ENCODE measurements at places on chromosomes 16 and 17.

- DNase-seq: no peak
Measured at GRCh38 chr17:73365906-73366623, 54.3 kb upstream of the CDC42EP4 start.

GRCh38 chr17:19805006-19805405 is 56.9 kb upstream of the ALDH3A1 start:
- no peak for DNase-seq

GRCh38 chr16:15032547-15033308 is 23.1 kb downstream of the NTAN1 start:
- peak; percentile 42 for DNase-seq

DNA sequence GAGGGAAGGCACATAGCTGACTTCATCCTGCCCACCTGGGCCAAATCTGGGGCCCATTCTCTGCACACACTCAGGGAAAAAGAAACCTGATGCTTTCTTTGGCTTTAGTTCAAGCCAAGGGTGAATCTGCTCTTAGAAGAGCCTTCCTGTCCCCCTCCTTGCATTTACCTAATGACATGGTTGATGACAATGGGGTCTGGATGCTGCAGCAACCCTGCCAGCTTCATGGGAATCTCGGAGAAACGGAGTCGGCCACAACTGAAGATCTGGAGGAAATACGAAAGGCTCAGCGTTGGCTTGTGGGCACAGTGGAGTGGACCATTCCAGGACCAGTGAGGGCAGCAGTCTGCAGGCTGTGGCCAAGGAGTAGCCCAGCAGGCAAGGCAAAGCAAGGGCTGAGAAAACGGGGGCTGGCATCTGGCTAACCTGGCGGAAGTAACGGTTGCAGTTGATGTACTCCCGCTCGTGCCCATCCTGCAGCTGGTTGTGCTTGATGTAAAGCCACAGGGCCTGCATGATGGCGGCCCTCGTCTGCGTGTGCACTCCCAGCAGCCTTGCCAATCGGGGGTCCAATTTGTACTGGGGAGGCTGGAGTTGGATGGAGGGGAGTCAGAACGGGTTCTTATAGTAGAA is 6.4 kb upstream of the FTSJ3 start:
- DNase-seq: no peak

GRCh38 chr17:71757956-71758355 is 362.9 kb upstream of the SOX9 start:
- no peak for DNase-seq

DNA sequence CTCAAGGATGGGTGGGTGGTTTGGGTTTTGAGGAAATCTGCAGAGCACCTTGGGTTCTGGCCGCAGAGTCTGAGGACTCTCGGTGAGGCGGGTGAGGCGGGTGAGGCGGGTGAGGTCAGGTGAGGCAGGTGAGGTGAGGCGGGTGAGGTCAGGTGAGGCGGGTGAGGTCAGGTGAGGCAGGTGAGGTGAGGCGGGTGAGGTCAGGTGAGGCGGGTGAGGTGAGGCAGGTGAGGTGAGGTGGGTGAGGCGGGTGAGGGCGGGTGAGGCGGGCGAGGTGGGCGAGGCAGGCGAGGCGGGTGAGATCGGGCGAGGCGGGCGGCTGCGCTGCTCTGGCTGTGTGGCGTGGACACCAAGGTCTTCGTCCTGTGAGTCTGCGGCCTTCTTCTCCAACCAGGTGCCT is 24.1 kb upstream of the RPL13 start:
- no peak for DNase-seq

DNA sequence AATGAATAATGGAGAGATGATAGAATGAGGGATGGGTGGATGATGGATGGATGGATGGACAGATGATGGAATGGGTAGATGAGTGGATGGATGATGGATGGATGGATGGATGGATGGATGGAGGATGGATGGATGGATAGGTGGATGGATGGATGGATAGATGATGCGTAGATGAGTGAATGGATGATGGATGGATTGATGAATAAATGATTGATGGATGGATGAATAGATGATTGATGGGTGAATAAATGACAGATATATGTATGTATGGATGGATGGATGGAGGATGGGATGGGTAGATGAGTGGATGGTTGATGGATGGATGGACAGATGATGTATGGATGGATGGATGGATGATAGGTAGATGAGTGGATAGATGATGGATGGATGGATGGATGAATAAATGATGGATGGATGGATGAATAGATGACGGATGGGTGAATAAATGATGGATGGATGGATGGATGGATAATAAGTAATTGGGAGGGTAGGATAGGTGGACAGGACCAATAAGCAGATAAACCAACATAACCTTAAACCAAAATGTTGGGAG is 7.9 kb downstream of the TRPV3 start:
- no peak for DNase-seq

- DNase-seq: no peak
Measured at GRCh38 chr16:8458481-8459046, 131.7 kb downstream of the TMEM114 start.

- peak; percentile 72 for DNase-seq
Measured at GRCh38 chr16:74936902-74937560, 47.9 kb downstream of the WDR59 start.
